ENCODE measurements at places on chromosomes 5 and 9.
A peak's percentile ranks its signal among the peaks of the same experiment; 100 is the strongest.

DNA sequence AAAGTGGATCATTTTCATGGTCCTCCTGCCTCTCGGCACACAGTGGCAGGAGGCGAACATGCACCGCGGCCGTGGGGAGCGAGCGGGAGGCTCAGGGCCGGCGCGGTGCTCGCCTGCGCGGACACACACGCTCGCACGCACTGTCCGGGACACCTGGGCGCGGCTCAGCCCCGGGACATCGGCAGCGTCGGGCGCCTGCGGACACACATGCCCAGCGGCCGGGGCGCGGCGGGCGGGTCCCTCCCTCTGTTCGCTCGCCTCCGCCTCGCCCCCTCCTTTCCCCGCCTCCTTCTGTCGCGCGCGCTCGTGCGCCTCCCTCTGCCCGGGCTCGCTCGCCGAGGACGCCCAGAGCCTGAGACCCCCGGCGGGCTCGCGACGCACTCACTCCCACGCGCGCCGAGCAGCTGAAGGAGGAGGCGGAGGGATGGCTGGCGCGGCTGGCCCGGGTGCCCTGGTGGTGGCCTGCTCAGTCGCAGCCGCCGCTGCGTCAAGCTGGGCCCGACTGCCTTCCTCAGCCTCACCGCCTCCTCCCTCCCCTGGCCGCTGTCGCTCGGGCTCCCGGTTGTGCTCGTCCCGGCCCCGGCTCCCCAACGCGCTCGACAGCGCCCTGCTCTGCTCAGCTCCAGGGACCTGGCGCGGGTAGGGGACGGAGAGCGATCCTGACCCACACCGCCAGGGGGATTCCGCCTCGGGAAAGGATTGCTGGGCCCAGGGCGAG, at the start of gene FRMD3:
FRMD3 (minus strand) TSS at position 230 of the 718 bp plus-strand sequence; CDS start at position 60, 170 bp downstream.
- H3K27ac ChIP-seq: no peak within 1 kb of the TSS
- DNase-seq: peak; percentile 43
- peak within 1 kb of the TSS; percentile 57 for H3K4me3 ChIP-seq
- peaks cover 37% of the 10 kb centered on the region for H3K27me3 ChIP-seq
- no peaks in the 10 kb centered on the region for H3K36me3 ChIP-seq
- H3K4me1 ChIP-seq: peaks cover 4% of the 10 kb centered on the region

DNA sequence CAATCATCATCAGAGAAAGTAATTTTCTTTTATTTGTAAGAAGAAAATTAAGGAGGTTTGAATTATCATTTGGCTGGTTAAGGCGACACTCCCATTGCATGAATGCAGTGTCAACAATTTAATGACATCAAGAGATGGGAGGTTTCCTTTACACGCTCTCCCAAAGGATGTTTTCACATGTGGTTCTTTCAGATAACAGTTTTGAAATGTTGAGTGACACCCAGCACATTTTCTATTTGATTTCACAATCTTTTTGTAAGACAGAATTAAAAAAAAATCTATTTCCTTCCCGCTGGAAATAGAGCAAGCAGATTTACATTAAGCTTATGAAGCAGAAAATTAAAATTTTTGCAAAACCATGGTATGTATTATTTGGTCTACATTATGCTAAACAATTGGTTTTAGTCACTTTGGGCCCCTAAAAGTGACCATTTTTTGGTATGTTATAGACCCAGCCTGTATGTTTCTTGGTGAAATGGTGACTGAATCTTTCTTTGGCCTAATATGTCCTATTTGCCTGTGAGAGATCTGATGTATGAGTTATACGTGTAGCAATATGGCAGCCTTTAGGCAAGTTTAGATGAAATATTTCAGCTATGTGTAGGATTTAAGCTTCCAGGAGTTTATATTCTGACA, 18.9 kb upstream of the ANKRD55 start:
- no peaks in the 10 kb centered on the region for H3K4me1 ChIP-seq
- H3K27ac ChIP-seq: no peak overlapping the region
- no peak for DNase-seq
- no peak overlapping the region for H3K4me3 ChIP-seq

- DNase-seq: no peak
- peaks cover 34% of the 10 kb centered on the region for H3K36me3 ChIP-seq
- H3K4me3 ChIP-seq: no peak overlapping the region
Observed at GRCh38 chr9:37180138-37180537, 59.8 kb downstream of the ZCCHC7 start.

- DNase-seq: peak; percentile 19
- H3K4me1 ChIP-seq: peaks cover 3% of the 10 kb centered on the region
- peaks cover 6% of the 10 kb centered on the region for H3K36me3 ChIP-seq
- no peaks in the 10 kb centered on the region for H3K27me3 ChIP-seq
Observed at GRCh38 chr5:150118561-150119229, 32.3 kb upstream of the CSF1R start.

GRCh38 chr5:173515526-173515925, 100.9 kb downstream of the BOD1 start:
- no peaks in the 10 kb centered on the region for H3K36me3 ChIP-seq
- H3K27me3 ChIP-seq: peaks cover 17% of the 10 kb centered on the region
- DNase-seq: no peak
- H3K27ac ChIP-seq: no peak overlapping the region

DNA sequence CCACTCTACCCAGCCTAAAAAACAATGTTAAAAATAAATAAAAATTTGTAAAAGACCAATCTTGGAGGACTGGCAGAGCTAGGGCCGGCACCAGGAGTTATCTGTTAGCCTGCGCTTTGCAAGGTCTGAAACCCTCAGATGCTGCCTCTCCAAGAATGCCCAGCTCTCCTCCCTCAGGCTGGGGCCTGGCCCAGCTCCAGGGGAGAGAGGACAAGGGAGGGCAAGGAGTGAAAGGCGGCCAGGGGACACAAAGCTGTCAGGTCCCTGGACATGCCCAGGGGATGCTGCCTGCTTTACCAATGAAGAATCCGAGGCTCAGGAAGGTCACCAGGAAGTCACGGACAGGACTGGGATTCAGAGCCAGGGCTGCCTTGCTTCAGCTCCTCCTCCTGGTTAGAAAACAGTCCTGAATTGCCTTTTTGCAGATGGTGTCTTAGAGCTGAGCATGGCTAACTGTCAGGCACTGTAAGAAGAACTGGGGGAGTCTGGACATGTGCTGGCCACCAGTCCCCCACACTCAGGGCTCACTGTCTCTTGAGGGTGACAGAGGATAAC, 5.5 kb upstream of the N4BP3 start:
- H3K27me3 ChIP-seq: peaks cover 20% of the 10 kb centered on the region
- no peaks in the 10 kb centered on the region for H3K36me3 ChIP-seq
- no peak overlapping the region for H3K4me3 ChIP-seq
- no peak for DNase-seq
- no peak overlapping the region for H3K27ac ChIP-seq

DNA sequence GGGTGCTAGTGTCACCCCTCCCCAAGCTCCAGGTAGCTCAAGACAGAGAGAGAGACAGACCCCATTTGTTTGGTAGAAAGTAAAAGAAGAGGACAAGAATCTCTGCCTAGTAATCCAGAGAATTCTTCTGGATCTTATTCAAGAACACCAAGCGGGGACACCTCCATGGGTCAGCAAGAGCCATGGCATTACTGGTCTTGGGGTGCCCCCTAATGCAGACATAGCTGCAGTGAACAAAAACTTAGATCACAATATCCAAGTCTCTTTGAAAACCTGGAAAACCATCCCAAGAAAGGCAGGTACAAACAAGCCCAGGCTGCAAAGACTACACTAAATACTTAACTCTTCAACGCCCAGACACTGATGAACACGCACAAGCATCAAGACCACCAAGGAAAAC, 29.9 kb upstream of the PDE4D start:
- H3K36me3 ChIP-seq: no peaks in the 10 kb centered on the region
- DNase-seq: no peak
- H3K27me3 ChIP-seq: no peaks in the 10 kb centered on the region
- no peak overlapping the region for H3K27ac ChIP-seq

DNA sequence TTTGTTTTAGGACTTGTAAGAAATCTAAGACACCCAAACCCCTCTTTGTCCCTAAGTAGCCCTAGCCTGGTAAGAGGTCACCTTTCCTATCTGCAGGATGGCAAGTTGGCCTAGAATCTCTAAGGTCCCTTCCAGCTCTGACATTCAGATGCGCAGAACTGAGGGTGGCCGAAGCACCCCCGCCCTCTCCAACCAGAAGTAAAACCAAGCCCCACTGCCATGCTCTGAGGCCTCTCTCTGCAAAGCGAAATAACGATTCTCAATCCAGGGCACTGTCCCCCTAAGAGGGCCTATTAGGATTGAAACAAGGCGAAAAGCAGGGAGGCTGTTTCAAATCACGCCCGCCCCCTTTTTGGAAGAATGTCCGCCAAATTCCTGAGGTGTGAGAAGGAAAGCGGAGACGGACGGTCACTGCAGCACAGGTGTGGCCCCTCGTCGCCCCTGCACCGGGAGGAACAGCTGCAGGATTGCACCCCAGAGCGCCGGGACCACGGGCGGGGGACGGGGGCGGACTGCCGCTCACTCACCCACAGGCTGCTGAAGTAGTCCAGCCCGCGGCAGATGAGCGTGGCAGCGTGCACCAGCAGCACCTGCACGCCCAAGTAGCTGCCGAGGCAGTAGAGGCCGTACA, 824 bp downstream of the TMEM245 start:
- peaks cover 47% of the 10 kb centered on the region for H3K4me1 ChIP-seq
- peak overlapping the region; percentile 96 for H3K4me3 ChIP-seq
- H3K36me3 ChIP-seq: peaks cover 17% of the 10 kb centered on the region
- peak overlapping the region; percentile 89 for H3K27ac ChIP-seq
- DNase-seq: no peak

Measured in activated naive CD8-positive, alpha-beta T cell treated with anti-CD3 and anti-CD28 coated beads, Interleukin-2, amount 10 ng/mL, durations not matched to agents 7 days and 5 days (primary cell).